ENCODE measurements at places on chromosomes 12 and 14. TPM values are rescaled to one million over a fixed set of nuclear protein-coding genes. Genes with fewer than 3 reads are reported as not detected.

DNA sequence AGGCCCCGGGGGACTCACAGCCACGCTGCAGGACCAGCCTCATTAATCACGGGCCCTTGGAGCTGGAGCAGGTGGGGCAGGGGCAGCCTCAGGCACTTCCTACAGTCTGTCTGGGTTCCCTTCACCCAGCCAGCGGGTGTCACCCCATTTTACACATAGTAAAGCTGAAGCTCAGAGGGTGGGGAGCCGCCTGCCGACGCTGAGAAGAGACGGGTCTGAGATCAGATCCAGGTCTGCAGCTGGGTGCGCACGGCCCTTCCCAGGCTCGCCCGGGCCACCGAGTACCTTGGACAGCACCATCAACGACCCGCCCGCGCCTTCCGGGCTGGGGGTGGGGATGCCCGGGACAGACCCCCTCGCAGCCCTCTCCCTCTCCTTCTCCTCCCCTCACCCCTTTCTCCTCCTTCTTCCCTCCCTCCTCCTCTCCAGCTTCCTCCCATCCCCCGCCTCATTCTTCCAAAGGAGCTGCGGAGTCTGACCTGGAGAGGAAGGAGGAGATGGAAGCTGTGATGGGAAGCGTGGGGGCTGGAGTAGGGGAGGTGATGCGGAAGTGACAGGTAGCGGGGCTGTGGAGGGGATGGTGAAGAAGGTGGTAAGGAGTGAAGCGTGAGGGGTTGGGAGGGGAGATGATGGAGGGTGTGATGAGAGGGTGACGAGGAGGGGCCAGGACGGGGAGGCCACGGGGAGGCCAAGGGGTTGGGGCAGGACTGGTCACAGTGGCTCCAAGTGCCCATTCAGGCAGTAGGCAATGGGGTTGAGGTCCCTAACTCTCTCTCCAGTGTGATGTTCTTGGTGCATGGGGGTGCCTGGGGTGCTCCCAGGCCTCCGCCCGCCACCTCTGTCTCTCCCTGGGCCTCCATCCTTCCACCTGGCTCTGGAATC, 8.8 kb downstream of the DTX1 start:
- no peak overlapping the region for H3K27ac ChIP-seq
- no peak overlapping the region for H3K4me3 ChIP-seq
- no peaks in the 10 kb centered on the region for H3K36me3 ChIP-seq
- no peak for DNase-seq

DNA sequence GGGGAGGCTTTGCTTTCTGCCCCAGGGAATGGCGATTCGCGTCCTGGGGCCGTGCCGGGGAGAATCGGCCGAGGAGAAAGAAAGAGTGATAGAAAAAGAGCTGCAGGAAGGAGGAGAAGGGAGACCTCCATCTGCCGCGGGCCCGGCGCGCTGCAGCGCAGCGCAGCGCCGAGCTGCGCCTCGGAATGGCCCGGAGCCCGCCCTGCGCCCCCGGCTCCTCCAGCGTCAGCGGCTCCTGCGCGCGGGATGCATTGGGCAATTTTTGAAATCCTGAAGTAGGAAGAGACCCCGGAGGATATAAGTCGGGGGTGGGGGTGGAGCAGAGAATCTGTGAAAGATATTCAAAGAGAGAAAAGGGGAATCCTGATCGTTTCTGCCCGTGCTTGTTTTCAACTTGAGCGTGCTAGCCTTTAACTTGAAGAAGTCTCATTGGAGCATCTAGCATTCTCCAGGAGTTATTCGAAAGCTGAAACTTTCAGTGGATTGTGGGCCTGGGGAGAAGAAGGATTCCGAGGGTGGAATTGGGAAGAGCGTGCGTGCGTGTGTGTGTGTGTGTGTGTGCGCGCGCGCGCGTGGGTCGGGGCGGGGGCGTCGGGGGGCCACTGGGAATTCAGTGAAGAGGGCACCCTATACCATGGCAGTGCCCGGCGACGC, 441 bp downstream of the PDE3A start:
- H3K27me3 ChIP-seq = peaks cover 44% of the 10 kb centered on the region
- DNase-seq = no peak
- H3K27ac ChIP-seq = no peak overlapping the region
- H3K4me3 ChIP-seq = peak overlapping the region; percentile 32

DNA sequence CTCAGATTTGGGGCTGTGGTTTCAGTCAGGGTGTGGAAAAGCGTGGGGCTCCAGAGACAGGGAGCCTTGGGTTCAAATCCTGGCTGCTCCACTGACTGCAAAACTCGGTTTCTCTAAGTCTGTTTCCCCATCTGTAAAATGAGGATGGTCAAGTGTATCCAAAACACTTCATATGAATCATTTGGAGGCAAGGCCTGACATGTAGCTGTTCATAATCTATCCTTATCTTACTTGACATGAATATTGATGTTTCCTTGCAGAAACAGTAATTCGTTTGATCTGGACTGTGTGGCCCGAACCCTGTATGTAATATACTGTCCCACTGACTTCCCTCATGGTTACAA, 1.5 kb upstream of the CCDC63 start:
- peaks cover 41% of the 10 kb centered on the region for H3K27me3 ChIP-seq
- DNase-seq = no peak
- H3K4me1 ChIP-seq = peaks cover 5% of the 10 kb centered on the region
- no peaks in the 10 kb centered on the region for H3K36me3 ChIP-seq

DNA sequence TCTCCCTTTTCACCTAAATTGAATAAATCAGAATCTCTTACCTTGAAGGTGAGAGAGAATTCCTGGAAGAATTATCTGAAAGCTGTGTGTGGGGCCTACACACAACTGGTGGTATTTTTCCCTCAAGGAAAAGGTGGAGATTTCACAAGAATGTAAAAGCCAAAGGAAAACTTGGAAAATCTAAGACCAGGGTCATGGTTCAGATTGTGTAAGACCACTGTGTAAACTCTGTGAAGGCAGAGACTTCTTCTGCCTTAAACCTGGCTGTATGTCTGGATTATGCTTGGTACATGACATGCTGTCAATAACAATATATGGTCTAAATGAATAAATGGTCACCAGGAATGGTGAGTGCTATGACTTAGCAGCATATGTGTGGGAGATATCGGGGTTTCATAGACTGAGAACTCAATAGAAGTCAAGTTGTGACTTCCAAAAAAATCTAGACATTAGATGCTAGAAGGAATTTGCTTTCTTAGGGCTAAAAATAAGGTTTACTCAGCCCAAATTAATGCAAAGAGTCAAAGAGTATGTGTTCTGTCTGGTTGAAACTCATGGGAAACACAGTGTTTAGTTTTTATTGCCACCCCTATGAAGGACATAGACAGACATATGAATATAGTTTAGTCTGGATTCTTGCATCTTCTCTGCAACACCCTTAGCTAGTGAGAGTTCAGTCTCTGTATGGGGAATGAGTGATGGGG, 163.7 kb downstream of the SNAPC1 start:
- H3K27me3 ChIP-seq = peaks cover 31% of the 10 kb centered on the region
- DNase-seq = no peak
- no peaks in the 10 kb centered on the region for H3K4me1 ChIP-seq

RPGRIP1 gene
- not detected for total RNA-seq
